ENCODE measurements at places on chromosomes 6 and 20.

- no peak for DNase-seq
Observed at GRCh38 chr6:159976686-159977254, 7.9 kb downstream of the IGF2R start.

GRCh38 chr6:109172101-109172746 is 76.9 kb downstream of the CEP57L1 start:
- no peak for DNase-seq

DNA sequence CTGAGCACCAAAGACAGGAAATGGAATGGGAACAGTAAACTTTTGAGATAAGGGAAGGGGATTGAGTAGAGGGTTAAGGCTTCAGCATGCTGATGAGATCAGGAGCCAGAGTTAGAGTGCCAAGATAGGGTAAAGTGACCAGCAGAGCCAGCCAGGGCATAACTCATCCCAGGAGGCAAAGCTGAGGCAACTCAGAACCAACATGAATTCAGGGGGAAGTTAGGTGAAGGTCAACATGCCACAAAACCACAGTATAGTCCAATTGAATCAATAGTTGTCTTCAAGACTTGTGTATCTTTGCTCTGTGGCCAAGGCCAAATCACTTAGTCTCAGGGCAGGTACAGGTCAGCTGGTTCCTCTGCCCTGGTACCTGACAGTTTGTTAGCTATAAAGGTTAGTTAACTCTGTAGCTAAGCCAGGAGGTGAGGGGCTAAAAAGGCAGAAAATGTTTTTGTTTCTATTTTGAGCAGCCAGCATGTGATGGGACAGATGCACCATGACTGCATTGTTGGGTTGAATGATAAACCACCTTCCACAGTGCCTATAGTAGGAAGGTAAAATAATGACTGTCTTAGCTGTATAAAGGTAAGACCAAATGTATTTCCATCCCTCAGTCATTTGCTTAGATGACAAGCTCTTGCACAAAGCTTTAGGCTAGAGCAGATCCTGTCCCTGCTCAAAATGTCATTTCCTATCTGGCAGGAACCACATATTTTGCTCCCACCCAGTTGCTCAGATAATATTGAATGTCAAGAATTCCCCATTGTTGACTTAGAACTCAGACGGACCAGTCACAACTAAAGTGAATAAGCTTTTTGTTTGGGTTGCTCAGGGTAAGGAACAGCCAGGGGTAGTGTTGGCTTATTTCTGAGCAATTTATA is 15.8 kb downstream of the RNF8 start:
- DNase-seq = no peak

DNA sequence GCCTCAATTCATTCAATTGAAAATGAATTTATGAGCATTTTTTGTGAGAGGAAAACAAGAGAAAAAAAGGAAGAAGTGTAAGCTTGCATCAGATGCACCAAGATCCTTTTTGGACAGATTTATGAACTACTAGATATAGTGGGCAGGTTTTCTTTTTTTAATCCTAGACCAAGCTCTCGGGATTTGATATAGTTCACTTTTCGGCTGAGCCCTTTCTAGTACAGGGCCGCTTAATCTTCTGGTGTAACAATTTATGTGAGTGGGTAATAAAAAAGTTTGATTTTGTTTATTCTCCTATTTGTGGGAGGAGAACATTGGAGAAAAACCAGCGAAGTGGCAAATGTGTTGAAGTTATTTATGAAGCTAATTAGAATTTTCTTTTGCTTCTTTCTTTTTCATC is 538.0 kb downstream of the UTRN start:
- DNase-seq = no peak

GRCh38 chr20:19930426-19930825 is 86.7 kb upstream of the NAA20 start:
- DNase-seq = no peak

DNA sequence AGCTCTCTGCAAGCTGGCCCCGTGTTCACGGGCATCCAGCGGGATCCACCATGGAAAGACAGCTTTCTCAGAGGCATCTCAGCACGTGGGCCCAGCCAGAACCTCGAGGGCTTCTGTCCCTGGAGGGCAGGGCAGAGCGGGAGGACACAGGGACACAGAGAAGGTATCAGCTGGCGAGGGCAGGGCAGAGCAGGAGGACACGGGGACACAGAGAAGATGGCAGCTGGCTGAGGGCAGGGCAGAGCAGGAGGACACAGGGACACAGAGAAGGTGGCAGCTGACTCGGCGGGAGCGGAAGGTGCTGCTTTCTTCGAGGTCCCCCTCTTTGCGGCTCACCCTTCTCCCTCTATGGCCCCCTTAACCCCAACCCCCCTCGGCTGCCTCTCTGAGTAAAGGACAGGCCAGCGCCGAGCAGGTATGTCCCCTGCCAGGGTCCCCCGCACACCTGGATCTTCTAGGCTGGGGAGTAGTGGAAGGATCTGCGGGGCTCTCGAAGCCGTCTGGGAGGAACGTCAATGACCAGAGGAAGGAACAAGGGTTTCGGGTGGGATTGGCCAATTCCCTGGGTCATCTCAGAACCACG is 28.9 kb upstream of the BHLHE23 start:
- no peak for DNase-seq

- DNase-seq = no peak
Observed at GRCh38 chr6:22632581-22633145, 63.3 kb downstream of the HDGFL1 start.

- DNase-seq = no peak
Observed at GRCh38 chr6:32941214-32941768, 463 bp upstream of the HLA-DMB start.

DNA sequence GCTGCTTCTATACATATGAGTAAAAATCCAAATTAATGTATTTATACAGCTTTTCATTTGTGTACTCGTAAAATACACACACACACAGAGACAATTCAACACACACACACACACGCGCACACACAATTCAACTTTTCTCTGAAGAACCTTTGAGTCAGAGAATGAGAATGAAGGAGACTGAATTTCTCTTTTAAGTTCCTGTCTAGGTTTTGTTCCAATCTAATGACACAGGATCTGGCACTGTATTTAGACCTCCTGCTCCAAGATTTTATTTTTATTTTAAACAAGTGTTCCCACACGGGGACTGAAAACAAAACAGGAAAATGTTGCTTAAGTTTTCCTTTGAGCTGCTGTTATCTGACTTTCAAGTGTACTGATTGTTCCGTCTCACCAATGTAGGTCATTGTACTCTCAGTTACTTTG is 250.8 kb downstream of the LAMA2 start:
- DNase-seq = no peak

DNA sequence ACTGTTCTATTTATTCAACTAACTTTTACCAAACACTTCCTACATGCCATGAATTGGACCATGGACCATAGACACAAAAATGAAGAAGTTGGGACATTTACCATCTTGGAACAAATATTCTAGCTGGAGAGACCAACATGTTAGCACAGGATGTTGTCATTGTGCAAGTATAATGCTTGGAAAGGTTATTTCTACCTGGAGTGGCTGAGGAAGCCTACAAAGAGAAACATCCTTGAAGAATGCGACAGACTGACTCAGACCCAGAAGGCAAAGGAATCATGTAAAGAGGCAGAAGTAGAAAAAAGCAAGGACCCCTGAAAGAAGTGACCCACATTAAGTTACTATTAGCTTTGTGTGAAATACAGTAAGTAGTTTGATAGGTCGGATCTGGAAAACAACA is 180.9 kb downstream of the SOD2 start:
- DNase-seq = no peak

- no peak for DNase-seq
Observed at GRCh38 chr6:106890447-106890846, 84.1 kb downstream of the CD24 start.

- DNase-seq = no peak
Observed at GRCh38 chr6:136466777-136467176, 83.4 kb downstream of the MAP7 start.

GRCh38 chr6:125117818-125118217 is 35.8 kb upstream of the TPD52L1 start:
- no peak for DNase-seq

DNA sequence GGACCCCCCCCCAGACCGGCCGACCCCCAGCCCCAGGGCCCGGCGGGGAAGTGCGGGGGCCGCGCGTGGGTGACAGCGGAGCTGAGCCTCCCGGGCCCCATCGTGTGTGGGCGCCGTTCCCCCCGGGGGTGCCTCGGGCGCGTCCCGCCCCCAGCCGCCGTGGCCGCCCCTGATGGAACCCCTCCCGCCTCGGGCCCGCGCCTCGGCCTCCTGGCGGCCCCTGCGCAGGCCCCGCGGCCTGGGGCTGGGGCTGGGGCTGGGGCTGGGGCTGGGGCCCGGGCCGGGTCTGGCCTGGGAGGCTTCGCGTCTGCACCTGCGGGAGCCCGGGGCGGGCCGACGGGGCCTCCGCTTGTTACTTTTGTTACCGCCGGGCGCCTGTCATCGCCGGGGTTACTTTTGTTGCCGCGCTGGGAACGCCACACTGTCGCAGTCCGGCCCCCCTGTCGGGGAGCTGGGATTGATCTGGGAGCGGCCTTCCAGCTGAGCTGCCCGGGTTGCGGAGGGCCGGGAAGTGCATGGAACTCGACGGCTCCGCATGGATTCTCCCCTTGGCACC is 598 bp downstream of the OGFR start:
- no peak for DNase-seq

- DNase-seq = no peak
Observed at GRCh38 chr20:36865861-36866149, 10.1 kb upstream of the TLDC2 start.

- DNase-seq = no peak
Observed at GRCh38 chr6:45864651-45865050, 151.0 kb downstream of the CLIC5 start.

DNA sequence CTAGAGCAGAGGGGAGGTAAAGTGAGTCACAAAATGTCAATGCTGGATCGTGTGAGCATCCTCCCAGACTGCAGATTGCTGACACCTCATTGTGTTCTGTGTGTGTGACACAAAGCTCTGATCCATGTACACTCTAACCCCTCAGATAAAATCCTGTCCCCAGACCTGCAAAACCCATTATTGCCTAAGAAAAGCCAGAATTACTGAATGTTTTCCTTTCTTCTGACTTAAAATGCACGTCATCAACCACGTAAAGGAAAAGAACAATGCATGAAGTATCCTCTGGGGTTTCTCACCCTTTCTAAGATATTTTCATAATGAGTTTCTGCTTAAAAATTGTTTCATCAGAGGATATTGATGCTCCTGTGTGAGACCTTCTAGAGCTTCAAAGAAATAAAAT is 218.0 kb upstream of the PREP start:
- DNase-seq = no peak

Data from hematopoietic multipotent progenitor cell treated with erythropoietin and hydrocortisone succinate and interleukin-3 and kit ligand, for 8 days (in vitro differentiated cells).